T-helper 2 cell treated with Interferon-gamma antibody and Interleukin-4, amounts not matched to agents 5 μg/mL and 100 μg/mL, for 36 hours (primary cell): ENCODE measurements at places on chromosomes 7 and 10.

DNA sequence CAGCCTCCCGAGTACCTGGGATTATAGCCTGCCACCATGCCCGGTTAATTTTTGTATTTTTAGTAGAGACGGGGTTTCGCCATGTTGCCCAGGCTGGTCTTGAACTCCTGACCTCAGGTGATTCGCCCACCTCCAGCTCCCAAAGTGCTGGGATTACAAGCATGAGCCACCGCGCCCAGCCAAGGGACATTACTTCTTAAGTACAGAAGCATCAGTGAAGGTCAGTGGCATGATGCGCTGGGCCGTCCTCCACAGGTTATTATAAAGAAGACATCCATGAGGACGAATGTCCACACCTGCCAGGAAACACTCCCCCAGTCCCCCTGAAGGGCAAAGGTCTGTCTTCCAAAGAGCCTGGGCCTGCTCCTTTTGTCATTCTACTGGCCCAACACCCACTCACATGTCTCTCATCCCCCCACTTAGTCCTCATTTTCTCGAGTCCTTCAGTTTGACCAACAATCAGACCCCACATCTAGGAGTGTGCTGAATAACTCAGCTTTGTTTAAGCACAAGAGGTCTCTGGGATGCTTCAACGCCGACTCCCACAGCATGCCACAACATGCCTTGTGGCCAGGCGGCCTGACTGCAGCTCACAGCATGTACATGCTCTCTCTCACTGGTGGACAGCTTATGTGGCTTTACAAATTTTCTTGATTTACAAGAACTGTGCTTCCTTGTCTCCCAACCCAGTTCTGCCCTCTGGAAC lies 73.0 kb downstream of the CTBP2 start:
- H3K36me3 ChIP-seq = no peaks in the 10 kb centered on the region
- no peak for DNase-seq
- peaks cover 5% of the 10 kb centered on the region for H3K27me3 ChIP-seq
- H3K27ac ChIP-seq = no peak overlapping the region

DNA sequence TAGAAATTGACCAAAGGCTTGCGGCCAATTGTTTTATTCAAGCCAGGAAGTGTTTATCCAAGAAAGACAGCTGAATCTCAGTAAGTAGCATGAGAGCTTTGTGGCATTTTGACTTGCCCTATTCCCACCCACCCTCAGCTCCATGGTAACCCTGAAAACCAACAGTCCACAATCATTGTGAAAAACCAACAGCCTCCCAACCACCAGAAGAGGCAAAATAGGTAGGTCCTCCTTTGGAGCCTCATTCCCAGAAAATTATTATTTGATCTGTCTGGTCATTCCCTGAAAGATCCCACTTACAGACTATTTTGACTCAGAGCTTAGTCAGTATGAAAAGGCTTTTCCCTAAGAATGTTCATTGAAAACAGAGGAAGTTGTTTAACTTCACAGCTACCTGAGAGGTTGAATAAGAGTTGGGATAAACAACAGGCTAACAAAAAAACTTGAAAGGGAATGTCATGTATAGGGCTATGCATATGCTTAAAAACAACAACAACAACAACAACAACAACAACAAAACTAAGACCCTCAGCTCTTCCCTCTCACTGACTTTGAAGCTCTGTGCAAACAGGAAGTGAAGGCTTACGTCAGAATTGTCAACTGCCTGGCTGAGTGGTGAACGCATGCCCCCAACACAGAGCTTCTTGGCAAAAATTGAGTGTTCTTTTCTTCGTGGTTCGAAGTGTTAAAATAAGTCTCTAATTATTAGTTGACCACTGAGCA lies 11.2 kb downstream of the KPNA7 start:
- no peak overlapping the region for H3K4me3 ChIP-seq
- H3K27ac ChIP-seq = no peak overlapping the region
- H3K27me3 ChIP-seq = no peaks in the 10 kb centered on the region
- H3K4me1 ChIP-seq = peaks cover 2% of the 10 kb centered on the region

DNA sequence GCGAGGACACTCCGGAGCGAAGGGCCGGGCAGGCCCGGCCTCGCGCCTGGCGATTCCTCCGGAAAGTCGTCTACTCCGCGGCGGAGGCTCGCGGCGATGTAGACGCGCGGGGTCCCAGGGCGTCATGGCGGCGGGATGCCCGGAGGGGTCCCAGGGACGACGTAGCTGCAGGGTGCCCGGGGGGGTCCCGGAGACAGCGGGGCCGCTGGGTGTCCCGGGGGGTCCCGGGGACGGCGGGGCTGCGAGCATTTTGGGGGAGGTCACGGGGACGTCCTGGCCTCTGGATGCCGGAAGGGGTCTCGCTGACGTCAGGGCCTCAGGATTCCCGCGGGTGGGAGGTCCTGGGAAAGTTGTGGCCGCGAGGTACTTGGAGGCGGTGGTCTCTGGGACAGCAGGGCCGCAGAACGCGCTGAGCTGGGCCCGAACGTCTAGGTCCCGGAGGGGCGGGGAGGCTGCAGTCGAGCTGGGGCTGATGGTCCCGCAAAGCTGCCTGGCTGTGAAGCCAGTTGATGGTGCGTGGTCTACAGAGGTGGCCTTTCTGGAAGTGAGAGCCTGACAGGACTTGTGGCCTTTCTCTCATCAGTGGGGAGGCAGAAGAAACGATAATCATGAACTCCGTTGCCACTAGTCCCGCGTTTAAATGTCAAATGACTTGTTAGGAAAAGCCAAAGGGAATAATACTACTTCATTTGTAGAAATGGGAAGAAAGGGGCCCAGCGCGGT lies 637 bp downstream of the HSPA14 start:
- peak overlapping the region; percentile 92 for H3K4me3 ChIP-seq
- peak overlapping the region; percentile 95 for H3K27ac ChIP-seq
- H3K36me3 ChIP-seq = peaks cover 33% of the 10 kb centered on the region
- peak; percentile 26 for DNase-seq

DNA sequence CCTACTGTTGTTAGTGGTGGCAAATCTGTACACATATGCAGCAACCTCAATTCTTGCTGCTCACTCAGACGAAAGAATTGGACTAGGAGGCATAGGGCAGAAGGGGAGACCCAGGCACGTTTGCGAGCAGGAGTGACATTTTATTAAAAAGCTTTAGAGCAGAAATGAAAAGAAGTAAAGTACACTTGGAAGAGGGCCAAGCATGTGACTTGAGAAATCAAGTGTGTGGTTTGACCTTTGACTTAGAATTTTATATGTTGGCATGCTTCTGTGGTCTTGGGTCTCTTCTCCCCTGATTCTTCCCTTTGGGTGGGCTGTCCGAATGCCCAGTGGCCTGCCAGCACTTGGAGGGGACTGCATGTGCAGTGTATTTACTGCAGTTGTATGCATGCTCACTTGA lies 205.5 kb upstream of the SEMA3D start:
- no peak for DNase-seq
- no peak overlapping the region for H3K4me3 ChIP-seq
- H3K27me3 ChIP-seq = no peaks in the 10 kb centered on the region
- no peaks in the 10 kb centered on the region for H3K36me3 ChIP-seq
- no peak overlapping the region for H3K27ac ChIP-seq

DNA sequence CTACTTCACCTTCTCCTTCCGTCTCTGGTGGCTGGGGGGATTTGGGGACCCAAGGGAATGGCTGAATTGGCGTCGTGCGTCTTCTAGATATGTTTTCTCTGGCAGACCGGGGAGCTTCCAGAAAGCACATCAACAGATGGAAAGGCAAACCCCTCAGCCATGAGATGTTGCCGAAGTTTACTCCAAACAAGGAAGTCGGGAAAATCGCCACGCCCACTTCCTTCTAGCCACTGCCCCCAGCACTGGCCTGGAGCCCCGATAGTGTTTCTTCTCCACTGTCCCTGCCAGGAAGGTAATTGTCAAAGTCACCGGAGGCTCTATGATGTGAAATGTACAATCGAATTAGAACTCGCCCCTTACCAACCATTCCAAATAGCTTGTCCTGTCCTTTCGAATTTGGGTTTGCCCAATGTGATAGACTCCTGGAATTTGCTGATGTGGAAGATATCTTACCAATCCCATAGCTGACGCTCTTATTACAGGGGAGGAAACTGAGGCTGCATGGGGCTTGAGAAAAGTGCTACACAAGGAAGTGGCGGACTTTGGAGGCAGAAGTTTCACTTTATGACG lies 191.0 kb downstream of the LSM5 start:
- no peak overlapping the region for H3K27ac ChIP-seq
- peaks cover 7% of the 10 kb centered on the region for H3K4me1 ChIP-seq
- peak overlapping the region; percentile 44 for H3K4me3 ChIP-seq
- peaks cover 56% of the 10 kb centered on the region for H3K27me3 ChIP-seq
- H3K36me3 ChIP-seq = no peaks in the 10 kb centered on the region

DNA sequence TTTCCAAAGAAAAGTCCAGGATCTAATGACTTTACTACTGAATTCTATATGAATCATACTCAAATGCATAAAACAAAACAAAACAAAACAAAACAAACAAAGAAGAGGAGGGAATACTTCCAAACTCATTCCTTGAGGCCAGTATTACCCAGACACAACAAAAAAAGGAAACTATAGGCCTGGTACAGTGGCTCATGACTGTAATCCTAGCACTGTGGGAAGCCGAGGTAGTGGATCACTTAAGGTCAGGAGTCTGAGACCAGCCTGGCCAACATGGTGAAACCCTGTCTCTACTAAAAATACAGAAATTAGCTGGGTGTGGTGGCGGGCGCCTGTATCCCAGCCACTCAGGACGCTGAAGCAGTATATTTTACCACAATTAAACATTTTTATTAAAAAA lies 114.6 kb downstream of the NRBF2 start:
- DNase-seq = no peak
- peaks cover 32% of the 10 kb centered on the region for H3K4me1 ChIP-seq
- no peak overlapping the region for H3K4me3 ChIP-seq
- H3K27ac ChIP-seq = no peak overlapping the region

GRCh38 chr10:82266438-82266837 lies 391.4 kb downstream of the NRG3 start:
- DNase-seq = no peak
- no peaks in the 10 kb centered on the region for H3K27me3 ChIP-seq
- H3K4me1 ChIP-seq = no peaks in the 10 kb centered on the region

DNA sequence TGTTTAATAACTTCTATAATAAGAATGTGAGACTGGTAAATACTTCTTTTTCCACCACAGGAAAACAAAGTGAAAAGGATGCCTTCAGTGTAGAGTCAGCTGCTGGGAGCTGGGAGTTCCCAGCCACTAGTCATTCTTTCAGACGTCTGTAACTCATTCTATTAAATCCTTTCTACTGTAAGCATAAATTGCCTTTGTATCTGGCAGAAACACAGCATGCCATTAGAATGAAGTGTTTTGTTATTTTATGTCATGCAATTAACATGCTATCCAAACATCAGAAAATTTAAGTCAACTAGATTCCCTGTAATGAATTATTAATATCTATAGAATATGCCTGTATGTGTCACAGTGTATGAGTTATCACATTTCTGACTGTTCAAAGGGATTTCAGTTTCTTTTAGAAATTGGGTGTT lies 14.3 kb downstream of the BPGM start:
- H3K4me3 ChIP-seq = no peak overlapping the region
- peaks cover 24% of the 10 kb centered on the region for H3K4me1 ChIP-seq
- H3K27ac ChIP-seq = no peak overlapping the region
- H3K36me3 ChIP-seq = peaks cover 66% of the 10 kb centered on the region

- DNase-seq = no peak
- H3K27me3 ChIP-seq = no peaks in the 10 kb centered on the region
- no peak overlapping the region for H3K27ac ChIP-seq
- no peaks in the 10 kb centered on the region for H3K36me3 ChIP-seq
- H3K4me1 ChIP-seq = no peaks in the 10 kb centered on the region
These were observed 340.9 kb downstream of the SEMA3D start for GRCh38 chr7:84845971-84846370.

DNA sequence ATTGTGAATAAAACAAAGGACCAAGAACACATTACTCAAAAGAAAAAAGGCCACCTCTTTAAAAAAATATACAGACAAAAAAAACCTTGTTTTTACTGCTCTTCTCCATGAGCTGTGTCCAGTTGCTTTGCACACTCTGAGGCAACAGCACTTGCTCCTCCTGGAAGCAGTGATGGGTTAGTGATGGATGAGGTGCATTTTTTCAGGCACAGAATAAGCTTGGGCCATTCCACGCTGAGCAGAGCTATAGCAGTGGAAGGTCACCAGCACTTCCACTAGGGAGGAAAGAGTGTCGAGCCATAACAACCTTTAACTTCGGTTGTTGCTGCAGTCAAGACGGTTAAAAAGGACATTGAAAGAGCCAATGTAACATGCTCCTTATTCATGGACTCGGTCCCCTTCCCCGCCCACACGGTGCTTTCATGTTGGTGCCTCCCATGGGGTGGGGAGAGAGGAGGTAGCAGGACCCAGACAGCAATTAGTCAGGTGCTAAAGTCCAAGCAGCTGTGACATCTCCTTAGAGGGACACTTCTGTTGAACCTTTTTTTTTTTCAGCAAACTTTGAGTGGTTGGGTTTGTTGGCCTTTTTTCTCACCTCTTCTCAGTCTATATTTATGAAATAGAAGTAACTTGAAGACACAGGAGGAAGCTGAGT lies 136.5 kb upstream of the ADARB2 start:
- H3K4me1 ChIP-seq = no peaks in the 10 kb centered on the region
- no peak for DNase-seq
- no peaks in the 10 kb centered on the region for H3K27me3 ChIP-seq
- H3K27ac ChIP-seq = no peak overlapping the region
- no peaks in the 10 kb centered on the region for H3K36me3 ChIP-seq

DNA sequence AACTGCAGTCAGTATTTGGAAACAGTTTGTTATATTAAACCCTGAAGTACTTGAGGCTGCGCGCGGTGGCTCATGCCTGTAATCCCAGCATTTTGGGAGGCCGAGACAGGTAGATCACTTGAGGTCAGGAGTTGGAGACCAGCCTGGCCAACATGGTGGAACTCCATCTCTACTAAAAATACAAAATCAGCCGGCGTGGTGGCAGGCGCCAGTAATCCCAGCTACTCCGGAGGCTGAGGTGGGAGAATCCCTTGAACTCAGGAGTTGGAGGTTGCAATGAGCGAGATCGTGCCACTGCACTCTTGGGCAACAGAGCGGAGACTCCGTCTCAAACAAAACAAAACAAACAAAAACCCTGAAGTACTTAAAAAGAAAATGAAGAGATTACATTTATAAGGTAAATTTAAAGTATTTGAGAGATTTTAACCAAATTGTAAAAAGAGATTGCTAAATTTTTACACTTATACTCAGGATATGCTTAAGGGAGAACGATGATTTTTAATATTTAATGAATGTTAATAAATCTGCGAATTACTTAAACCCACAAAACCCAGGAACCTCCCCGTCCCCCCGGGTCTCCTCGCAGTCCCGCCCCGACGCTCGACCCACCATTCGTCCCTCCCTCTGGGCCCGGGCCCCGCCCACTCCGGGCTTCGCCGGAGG lies 425 bp upstream of the MTG1 start:
- DNase-seq = no peak
- peak overlapping the region; percentile 90 for H3K27ac ChIP-seq
- H3K4me1 ChIP-seq = peaks cover 40% of the 10 kb centered on the region
- H3K27me3 ChIP-seq = no peaks in the 10 kb centered on the region
- H3K36me3 ChIP-seq = peaks cover 29% of the 10 kb centered on the region

GRCh38 chr7:539731-540411 lies 20.2 kb upstream of the PDGFA start:
- H3K27ac ChIP-seq = no peak overlapping the region
- no peak overlapping the region for H3K4me3 ChIP-seq
- no peaks in the 10 kb centered on the region for H3K4me1 ChIP-seq
- H3K36me3 ChIP-seq = no peaks in the 10 kb centered on the region

DNA sequence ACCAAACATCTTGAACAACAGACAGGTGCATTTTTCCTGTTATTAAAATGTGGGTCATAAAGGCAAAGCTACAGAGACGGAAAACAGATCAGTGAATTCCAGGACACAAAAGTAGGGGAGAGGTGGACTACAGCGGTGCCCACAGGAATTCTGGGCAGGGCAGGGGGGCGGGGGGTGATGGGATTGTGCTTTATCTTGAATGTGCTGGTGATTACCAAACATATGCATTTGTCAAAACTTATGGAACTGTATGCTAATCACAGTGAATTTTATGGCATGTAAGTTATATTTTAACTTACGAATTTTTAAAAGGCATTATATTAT lies 519.4 kb downstream of the CNTNAP2 start:
- no peaks in the 10 kb centered on the region for H3K4me1 ChIP-seq
- no peak for DNase-seq
- no peak overlapping the region for H3K4me3 ChIP-seq
